ENCODE measurements at places on chromosomes 2 and 18.

DNA sequence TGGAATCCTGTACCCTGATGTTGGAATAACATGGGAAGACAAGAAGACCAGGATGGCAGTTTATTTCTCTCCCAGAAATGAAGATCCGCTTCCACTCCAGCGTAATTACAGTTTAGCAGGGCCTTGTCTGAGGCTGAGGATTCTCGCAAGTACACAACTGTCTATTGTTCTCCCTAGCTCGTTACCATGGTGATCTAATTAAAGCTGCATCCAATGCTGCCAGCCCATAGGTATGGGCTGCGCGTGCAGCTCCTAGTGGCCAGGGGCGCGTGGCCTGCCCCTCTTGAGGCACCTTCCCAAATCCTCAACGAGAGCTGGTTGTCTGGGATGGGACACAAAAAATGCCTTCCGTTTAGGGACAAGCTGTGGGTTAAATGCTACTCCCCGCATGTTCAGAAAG, 344.9 kb downstream of the CYRIA start:
- DNase-seq, result no peak

DNA sequence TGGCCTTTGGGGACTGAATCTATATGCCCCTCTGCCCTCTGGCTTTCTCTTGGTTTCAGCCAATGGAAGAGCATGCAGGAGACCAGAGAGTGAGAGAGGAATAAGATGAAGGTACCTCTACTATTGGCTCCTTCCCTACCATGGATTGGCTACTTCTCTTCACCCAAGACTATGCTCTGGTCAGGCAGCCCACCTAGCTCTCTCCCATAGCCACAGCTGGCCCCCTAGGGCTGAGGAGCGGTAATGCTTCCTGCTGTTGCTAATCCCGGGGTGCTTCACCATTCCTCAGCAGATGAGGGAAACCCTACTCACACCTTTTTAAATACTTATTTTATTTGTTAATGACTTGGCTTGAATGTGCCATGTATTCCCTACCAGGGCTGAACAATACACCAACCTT, 142.4 kb downstream of the MREG start:
- no peak for DNase-seq

DNA sequence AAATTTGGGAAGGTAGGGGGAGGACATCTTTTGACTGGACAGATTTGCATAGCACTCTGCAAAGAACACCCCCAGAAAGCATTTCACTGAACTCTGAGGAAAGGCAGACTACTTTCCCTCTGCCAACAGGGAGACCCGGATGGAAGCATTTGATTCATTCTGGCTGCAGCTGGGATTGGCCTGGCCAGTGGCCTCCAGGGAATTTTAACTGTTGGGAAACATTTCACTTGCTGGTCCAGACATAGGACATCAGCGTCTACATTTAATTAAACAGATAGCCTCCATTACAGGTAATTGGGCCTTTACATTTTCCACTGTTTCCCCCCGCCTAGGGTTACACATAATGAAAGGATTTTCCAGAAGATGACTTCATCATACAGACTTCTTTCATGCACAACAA, 92.8 kb downstream of the MARCHF4 start:
- no peak for DNase-seq

- DNase-seq, result peak; percentile 20
Observed at GRCh38 chr2:58645017-58645416, 403.9 kb upstream of the FANCL start.

GRCh38 chr18:36809590-36810381, 19.0 kb downstream of the TPGS2 start:
- DNase-seq, result no peak

Measured in epithelial cell of prostate (primary cell).